ENCODE measurements at places on chromosomes 2 and 18. TPM values are rescaled to one million over a fixed set of nuclear protein-coding genes. Genes with fewer than 3 reads are reported as not detected.

- DNase-seq = no peak
Measured at GRCh38 chr2:181070119-181070835, 89.9 kb downstream of the UBE2E3 start.

DNA sequence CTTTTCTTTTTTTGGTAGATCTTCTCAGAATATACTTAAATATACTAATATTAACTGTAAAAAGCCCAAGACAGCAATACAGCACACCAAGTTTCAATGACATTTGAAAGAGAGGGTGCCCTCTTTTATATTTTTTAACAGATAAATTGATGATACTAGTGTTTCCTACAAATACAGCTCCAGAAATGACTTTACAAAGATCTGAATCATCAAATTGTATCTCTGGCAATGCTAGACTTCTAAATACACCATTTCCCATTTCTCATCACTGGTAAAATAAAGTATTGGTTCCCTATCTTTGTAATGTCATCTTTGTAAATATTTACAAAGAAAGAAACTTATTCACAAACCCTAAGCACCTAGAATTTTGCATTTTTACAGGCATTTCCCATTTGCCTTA is 281.3 kb downstream of the EXOC6B start:
- no peak for DNase-seq

GRCh38 chr2:159807183-159808031 is 9.4 kb upstream of the CD302 start:
- peak; percentile 70 for DNase-seq

DNA sequence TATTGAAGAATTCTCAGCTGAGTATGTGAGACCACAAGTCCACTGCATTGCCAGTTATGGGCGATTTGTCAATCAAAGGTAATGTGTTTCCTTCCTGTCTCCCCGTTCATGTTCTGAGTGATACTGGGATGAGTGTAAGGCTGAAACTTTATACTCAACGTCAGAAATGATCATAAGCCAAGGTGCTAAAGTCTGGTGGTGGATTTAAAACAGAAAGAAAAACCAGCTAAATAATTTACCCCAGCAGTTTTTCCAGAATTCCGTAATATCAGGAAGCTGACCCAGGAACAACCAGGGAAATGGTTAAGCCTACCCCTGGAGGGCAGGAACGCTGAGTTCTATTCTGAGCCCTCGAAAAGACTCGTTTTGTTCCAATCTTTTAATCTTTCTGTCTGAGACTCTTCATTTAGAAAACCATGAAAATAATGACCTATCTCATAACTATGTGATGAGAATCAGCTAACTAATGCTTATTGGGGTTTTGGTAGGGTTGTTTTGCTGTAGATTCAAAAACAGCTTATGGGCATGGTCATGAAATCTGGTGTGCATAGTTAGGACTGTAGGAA is 149.6 kb downstream of the LAMA3 start:
- DNase-seq = peak; percentile 73

- no peak for DNase-seq
Measured at GRCh38 chr18:36582988-36583745, 245.6 kb downstream of the TPGS2 start.

DNA sequence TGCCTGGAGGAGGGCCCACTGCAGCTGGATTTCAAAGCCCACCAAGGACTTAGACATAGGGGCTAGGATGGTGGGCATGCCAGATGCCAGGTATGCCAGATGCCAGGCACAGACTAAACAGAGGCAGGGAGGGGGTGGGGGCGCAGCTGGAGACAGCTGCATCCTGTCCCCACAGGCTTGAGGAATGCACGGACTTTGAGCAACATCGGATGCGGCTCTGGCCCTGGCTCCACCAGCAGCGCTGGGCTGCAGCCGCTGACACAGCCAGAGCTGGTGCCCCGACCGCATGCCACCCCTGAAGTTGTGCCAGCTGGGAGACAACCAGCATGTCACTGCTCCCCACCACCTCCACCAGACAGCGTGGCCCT is 39.5 kb downstream of the AQP12A start:
- no peak for DNase-seq

DNA sequence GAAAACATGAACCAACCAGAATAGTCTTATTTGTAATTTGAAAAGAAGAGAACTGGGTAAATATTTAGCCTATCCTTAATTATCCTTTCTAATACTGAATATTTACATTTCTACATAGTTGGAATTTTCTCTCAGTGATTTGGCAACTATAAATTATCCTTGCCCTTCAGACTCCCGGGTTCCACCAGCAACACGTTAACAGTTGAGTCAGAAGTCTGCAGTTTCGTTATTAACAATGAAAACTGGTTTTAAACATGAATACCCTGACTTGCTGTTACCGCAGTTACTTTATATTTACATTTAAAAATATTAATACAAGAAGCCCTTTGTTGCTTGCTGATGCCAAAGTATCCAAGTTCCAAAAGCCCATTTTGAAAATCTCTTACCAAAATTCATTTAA is 673.0 kb downstream of the ARHGAP15 start:
- no peak for DNase-seq

DNA sequence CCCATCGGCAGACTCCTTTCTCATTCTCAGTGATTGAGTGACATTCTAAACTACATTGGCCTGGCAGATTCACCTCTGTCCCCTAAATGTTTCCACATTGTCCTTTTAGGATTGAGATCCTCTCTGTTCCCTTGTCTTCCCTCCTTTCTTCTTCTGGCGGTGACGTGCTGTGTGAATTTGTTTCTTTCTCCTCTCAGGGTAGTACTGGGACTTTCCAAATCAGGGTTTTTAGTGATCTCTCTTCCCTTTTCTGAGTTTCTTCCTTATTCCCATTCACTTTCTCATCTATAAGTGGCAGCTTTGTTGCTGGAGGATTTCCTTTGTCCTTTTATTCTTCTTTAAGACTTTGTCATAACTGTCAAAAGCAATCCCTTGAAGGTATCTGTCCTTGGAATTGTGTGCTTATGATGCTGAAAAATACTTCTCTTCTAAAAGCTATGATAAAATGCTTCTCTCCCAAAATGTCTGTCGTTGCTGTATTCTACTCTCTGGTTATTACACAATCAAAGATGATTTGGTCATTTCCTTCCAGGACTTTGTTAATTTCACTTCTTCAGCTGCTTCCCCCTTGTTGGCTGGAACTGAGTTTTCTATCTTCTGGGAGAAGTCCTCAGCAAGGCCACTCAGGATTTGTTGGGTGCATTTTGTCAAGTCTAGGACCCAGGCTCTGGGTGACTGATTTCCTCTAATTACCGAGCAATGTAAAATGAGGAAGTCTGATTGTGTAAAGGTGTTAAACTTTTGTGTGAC is 4.9 kb upstream of the IL1B start:
- DNase-seq = no peak

DNA sequence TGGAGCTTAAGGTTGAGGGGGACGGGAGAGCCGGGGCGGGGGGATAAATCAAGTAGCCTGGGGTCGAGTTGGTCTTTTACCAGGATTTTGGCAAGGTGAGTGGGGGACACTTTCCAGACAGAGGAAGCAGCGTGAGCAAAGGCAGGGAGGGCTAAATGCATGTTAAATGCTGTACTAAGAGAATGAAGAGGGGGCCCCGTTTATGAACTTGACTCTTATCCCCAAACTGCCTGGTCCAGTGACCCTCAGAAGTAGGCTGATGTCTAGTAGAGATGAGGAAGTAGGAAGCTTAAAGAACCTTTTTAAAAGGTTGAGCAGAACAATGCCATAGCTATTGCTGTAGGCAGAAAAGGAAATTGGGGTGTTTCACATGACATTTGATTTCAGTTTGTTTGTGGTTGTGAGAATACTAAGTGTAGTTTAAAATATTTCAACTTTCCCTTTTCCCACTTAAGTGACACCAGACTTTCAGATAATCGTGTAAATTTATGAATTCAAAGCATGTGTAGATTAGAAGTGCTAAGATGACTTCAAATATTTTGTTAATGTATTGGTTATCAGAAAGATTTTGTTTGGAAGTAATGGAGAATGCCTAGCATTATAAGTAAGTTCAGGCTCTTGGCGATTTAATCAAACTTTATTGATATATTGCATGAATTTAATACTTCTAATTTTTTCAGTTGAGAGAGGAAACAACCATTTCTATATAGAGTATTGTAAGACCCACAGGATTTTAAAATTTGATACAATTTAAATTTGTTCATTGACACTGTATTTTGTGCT is 1.8 kb downstream of the REL start:
- peak; percentile 28 for DNase-seq

DNA sequence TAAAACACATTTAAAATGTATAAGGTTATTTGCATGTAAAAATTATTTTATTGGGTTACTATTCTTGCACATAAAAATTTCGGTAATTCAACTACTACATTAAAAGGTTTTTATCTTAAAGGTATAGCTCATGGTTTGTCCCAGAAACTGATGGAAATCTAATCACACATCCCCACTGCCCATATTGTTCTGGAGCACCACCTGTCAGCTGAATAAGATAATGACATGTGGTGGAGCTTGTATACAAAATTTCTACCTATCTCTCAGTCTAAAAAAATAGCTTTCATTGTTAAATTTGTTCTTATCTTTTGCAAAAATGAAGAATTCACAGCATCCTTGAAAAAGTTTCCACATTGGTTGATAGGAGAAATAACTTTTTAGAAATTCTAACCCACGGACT is 18.3 kb downstream of the ERBB4 start:
- no peak for DNase-seq

DNA sequence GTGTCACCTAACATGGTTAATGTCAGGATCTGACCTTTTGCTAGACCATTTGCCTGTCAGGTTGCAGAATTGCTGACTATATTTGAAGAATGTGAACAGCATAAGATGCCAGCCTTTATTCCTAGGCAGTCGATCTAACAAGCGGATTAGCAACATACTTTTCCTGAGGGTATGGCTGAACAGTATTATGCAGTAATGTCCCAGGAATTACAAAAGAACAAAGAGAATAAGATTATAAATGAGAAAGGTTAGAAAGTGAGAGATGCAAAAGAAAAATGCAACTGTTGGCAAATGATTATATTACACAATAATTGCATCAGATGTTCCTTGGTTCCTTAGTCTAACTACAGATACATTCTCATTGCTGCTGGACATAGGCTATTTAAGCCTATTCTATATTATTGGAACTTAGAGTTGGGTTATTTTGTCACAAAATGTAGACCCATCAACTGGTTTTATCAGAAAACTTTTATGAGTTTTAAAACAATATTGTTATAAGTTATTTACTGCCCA is 647.1 kb upstream of the CRIM1 start:
- no peak for DNase-seq

DNA sequence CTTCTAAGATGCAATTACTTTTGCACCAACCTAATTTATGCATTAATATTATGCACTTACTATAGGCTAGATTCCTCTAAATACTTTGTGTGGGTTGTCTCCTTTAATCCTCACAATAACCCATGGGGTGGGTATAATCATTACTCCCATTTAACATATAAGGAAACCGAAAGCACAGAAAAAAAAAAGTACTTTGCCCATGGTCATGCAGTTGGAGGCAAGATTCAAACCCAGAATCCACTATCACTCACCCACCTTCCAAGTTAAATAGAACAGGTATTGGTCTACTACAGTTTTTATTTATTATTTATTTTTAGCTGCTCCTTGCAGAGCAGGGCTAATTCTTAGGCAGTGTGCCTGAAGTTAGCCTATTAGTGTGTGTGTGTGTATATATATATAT is 76.6 kb upstream of the FZD7 start:
- DNase-seq = no peak

The CTLA4 gene
- 1.3 TPM for total RNA-seq

The IL36A gene
- not detected for total RNA-seq

The CCDC85A gene
- total RNA-seq = 2.2 TPM

The CRYGD gene
- total RNA-seq = not detected

The DTNA gene
- 1.9 TPM for total RNA-seq

The OSR1 gene
- 0.39 TPM for total RNA-seq

The ROCK2 gene
- 39.0 TPM for total RNA-seq

The FOXI3 gene
- not detected for total RNA-seq

The FHOD3 gene
- under 0.01 TPM for total RNA-seq
